ENCODE measurements at places on chromosomes 12 and 14.
A peak's percentile ranks its signal among the peaks of the same experiment; 100 is the strongest.

- no peak for DNase-seq
These were observed 101.2 kb upstream of the LRFN5 start for GRCh38 chr14:41505491-41505890.

DNA sequence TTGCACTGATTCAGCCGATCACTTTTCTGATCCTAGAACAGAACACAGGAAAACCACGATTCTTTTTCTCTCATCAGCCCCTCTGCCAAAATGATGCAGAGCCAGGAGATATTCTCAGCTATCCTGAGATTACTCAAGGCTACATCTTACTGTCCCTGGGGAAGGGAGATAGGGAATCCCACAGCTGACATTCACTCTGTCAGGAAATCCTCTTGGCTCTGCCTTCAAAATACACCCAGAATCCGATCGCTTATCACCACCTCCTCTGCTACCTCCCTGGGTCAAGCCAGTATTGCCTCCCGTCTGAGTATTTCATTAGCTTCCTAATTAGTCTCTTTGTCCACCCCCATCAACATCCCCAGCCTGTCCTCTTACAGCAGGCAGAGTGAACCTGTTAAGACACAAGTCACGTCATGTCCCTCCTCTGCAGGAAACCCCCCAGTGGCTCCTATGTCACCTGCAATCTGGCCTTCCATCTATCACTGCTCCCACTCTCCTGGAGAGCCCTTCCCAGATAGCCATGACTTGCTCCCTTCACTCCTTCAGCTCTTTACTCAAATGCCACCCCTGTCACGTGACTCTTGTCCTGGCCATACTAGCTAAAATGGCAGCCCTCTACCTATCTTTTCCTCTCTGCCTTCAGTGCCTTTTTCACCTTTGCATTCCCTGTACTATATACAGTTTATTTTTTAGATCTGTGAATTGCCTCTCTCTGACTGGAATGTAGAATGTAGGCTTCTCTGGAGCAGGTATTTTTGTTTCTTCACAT lies 70.3 kb downstream of the GALNT4 start:
- peak; percentile 76 for DNase-seq

DNA sequence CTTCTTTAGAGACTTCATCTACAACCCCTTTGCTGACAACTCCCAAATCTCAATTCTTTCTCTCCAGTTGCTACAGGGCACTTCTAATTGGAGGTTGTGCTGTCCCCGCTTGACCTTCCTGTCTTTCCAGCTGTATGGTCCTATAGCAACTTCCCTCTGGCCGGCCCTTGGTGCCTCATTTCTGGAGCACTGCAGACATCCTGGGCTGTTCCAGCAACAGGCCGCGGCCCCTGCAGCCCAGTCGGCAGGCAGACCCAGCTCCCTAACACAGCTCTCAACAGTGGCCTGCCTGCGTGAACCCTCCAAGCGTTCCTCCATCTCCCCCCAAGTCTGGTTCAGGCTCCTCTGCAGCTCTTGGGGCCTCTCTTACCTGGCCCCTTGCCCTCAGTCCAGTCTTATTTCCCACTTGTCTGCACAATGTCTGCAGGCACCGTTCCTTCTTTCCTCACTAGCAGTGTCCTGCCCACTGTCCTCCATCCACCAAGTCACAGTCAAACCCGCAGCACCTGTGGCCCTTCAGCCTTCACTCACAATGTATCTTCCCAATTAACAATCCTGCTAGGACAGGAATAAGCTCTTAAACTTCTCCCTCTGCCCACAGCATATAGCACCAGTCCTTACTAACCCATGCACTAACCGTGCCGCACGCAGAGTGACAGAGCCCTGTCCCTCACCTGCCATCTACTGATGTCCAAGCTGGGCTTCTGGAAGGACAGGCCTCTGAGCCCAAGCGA lies 1.6 kb upstream of the EML1 start:
- no peak for DNase-seq

DNA sequence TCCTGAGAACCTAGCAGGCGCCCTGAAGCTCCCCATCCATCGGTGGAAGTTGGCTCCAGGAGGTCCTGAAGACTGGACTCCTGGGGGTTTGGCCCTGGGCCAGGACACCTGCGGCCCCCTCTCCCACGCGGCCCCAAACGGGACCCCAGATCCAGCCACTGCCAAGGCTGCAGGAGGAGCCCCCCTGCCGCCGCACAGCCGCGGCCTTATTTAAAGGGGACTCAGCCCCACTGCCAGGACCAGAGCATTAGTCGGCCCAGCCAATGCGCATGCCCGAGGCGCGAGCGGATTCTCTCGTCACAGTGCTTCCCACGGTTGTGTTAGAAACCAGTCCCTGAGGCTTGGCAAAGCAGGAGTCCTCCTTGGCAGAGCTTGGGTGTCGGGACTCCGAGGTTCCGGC lies 775.2 kb upstream of the ALG10B start:
- DNase-seq, result no peak
